ENCODE measurements at places on chromosomes 13 and 19.

DNA sequence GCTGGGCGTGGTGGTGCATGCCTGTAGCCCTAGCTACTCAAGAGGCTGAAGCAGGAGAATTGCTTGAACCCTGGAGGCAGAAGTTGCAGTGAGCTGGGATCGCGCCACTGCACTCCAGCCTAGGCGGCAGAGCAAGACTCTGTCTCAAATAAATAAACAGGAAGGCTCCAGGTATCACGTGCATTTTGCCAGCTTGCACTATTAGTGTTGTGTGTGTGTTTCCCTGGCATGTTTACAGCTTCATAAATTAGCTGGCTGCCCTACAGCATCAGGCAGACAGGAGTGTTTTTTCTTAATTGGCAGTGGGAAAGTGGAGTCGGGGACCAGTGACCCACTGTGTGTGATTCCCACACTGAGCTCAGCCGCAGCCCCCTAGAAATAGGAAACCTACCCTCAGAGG, 32.6 kb downstream of the SHISA2 start:
- DNase-seq, result no peak

DNA sequence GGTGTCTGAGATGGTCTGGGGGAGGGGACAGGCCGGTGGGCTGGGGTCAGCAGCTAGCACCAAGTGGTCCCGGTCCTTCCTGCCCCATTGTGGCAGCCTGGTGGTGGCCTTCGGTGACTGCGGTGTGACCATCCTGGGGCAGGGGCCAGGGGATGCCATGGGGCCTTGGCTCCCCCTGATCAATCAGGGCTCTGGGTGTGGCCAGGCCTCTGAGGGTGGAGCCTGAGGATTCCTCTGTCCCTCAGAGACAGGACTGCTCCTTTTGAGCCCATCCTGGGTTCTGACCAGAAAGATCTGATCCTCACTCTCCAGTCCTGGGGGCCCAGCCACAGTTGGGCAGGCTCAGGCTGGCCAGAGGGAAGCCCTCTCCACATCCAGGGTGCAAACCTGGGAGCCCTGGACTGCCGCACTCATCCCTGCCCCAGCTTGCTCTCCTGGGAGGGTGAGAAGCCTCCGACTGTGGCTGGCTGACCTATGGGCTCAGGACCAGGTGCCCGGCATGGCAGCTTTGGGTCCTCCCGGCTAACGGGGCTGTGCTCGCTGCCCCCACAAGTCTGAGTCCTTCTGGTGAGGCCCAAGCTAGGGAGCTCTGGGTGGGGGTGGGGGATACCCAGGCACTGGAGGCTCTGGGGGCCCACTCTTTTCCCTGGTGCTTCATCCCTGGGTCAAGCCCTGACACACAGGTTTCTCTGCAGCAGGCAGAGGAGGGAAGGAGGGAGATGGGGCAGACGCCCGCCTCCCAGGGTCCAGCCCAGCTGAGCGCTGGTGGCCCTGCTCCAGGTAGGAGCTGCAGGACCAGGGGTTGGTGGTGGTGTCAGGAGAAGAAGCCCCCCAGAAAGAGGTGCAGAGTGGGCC, 59.5 kb downstream of the IER2 start:
- DNase-seq, result no peak

DNA sequence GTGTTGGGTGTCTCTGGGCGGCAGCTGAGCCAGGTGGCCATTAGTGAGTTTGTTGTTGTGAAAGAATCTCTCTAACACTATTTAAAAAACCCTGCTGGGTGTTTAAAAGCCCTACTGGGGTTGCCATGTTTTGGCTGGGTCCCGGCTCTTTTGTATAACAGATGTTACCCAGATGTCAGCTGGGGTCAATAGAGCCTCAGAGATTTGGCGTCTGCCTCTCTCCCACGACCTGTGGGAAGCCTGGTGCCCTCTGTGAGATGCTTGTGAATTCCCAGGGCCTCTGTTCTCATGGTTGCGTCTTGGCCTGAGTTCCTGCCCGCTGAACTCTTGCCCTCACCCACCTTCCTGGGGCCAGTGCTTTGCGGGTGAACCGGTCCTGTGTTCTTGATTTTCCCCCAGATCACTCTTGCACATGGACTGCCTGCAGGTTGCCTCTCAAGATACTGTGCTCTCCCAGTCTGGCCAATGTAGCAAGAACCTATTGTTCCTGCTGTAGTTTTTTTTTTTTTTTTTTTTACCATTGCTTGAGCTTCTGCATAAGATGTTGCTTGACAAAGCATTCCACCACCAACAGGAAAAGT, 9.5 kb downstream of the NFILZ start:
- DNase-seq, result no peak

DNA sequence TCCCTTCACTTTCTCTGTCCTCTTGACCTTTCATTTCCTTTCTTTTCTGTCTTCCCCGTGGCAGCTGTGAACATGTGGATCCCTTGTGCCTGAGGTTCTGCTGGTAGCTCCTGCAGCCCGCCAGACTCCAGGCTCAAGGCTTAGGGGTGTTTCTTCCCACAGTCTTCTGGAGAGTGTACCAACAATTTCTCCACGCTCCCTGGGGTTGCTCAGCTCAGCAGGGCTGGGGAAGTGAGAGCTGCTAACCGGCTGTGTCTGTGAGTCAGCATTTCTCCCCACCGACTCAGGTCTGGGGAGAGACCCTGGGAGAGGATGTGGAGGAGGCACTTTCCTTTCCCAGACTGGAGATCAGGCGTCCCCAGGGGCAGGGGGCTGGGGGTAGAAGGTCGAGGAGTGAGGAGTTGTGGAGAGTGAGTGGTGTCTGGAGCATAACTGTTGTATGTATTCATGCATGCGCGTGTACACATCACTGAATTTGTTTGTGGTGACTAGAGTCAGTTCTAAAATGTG, 193.6 kb downstream of the KCNRG start:
- DNase-seq, result no peak

- DNase-seq, result no peak
Observed at GRCh38 chr19:51824281-51825005, 29.5 kb downstream of the FPR3 start.

DNA sequence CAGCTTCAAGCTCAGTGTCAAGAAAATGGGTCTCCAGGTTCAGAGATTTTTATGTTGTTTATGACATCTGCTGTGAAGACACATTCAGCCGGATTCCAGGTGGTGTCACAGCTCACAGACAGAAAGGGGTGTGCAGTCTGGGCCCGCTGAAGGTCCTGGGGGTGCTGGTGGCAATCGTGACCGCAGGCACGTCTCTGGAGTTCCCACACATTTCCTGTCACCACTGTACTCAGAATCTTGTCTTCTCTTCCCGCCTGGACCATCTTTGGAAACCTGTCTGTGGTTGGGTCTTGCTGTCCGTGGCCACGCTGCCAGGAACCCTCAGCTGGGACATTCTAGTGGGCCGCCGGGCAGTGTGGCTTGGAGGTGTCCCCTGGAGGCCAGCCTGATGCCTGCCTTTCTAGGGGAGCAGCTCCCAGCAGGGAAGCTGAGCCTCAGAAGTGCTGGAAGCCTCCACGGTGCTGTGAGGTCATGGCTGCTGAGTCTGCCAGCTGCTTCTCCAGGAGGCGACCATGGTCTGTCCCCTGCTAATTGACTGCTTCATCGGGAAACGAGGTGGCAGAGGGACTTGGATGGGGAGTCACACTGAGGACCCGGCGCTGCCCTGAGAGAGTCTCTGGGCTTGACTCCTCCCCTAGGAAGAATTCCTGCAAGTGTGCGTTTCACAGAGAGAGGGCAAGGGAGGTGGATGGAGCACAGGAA, 3.7 kb downstream of the TEX29 start:
- DNase-seq, result no peak

GRCh38 chr13:32229443-32229842, 85.7 kb downstream of the ZAR1L start:
- no peak for DNase-seq

DNA sequence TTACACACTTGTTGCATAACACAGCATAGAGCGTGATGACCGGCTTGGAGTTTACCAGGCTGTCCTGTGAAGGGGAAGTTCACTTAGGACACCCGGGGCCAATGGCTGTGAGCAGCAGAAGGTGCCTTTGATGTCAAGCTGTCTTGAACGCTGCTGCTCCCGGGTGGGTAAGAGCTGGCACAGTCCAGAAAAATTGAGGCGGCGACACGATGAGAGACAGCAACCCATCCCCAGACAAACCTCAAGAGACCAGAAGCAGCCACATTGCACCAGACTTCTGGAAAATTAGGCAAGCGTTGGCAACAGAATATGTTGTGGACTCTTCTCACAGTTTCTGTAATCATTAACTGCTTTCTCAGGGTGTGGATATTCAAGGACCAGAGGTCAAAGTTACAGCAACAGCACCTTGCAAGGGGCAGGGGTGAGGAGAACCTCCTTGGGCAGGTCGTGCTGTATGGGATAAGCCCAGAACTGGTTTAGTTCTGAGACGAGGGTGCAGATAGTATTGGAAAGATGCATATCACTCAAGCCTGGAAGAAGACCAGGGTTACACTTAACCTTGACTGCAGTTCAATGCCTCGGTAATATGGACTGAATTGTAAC, 10.1 kb downstream of the NFILZ start:
- no peak for DNase-seq

DNA sequence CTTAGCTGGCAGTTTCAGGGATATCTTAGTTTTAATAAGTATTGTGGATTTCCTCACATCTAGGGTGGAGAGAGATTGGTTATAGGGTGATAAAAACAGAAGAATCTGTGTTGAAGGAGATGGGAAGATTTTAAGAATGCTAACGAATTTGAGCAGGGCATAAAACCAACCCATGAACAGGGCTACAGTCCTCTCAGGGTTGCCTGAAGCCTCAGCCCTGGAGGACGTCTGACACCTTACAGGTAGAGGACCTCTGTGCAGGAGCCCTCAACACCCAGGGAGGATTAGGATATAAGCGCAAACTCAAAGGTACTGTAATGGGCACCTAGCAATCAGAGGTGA, 461 bp upstream of the WASF3 start:
- no peak for DNase-seq

DNA sequence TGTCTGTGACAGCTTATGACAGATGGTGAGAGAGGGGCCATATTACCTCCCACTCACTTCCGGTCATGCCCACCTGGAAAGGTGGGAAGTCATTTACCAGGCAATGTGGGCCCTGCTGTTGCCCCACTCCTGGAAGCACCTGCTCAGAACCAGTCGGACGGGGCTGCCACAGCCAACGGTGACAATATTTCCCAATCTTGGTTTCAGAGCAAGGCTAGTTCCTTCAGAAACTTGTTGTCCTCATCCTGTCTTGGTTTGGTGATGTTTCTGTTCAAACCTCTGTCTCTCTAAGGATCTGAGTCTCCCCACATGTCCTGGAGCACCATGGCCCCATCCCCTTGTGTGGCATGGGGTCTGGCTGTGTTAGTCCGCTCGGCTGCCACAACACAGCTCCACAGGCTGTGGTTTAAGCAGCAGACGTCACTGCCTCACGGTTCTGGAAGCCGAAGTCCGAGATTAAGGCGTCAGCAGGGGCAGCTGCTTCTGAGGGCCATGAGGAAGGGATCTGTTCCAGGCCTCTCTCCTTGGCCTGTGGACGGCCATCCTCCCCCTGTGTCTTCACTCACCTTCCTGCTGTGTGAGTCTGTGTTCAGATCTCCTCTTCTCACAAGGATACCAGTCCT, 31.5 kb upstream of the SLC15A1 start:
- DNase-seq, result no peak

GRCh38 chr19:34757441-34757840, 15.6 kb downstream of the ZNF599 start:
- DNase-seq, result no peak

DNA sequence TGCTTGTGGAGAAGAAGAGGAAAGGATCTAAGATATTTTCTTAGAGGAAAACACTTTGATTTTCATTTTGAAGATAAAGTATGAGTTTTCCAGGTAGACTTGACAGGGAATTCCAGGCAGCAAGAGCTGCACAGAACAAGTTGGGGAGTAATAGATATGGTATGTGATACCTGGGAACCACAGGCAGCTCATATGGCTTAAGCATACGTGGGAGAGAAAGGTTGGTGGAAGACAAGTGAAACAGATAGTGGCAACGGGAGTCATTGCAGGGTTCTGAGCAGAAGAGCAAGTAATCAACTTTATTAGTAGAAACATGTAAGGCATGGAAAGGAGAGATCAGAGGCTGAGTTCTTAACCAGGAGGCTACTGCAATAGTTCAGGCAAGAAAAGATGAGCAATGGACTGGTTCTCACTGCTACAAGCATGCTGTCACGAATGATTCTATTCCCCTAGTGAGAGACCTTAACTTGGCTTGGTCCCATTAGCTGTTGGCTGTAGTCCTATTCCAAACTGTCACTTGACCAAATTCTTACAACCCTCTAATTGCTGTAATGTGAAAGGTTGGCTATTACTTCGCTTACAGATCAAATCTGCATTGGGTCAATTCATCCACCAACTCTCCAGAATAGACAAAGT, 217.9 kb downstream of the VWA8 start:
- no peak for DNase-seq

- no peak for DNase-seq
Observed at GRCh38 chr19:498511-498891, 2.2 kb downstream of the MADCAM1 start.

DNA sequence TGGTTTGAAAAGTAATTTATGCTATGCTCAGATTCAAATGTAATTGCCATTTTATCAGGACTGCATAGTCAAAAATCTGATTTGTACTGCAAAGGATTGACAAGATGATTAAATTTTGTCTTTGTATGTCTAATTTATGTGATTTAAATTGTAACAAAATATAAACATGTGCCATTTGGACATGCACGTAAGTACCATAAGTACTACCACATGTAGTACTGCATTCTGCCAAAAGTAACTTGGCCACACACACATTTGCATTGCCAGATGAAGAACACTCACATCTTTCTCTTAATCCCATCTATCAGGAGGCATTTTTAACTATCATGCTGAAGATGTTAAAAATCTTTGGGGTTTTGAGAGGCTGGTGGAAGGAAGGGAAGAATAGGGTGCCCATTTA, 133.3 kb downstream of the KLF12 start:
- no peak for DNase-seq

- no peak for DNase-seq
Observed at GRCh38 chr19:49566302-49566701, 14.1 kb downstream of the NOSIP start.

DNA sequence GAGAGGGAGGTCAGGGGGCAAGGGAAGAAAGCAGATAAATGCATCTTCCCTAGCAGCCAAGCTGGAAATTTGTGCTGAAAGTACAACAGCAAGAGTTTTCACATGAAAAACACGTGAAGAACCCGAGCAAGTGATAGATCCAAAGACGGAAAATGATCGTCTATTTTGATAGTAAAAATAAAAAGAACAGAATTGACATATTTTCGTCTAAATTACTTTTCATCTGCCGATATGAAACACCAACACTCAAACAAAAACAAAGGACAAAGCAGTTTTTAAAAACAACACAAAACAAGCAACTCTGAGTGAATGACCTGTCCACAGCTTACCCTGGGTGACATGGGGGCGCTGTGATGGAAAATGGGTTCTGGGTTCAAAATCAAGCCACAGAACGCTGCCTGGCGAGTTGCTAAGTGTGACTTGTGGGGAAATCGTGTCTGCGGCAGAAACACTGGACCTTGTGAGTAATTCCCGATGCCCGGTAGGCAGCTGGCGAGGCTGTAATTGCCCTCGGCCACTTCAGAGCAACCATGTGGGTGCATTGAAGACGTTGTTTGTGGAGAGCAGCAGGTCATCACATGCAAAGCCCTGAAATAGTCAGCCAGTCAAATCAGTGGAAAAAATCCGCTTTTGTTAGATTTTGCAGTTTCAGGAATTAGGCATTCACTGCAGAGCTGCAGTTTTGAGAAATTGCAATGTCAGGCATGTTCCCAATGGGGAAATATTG, 7.4 kb downstream of the SOX1 start:
- no peak for DNase-seq
